Dorsolateral prefrontal cortex (tissue), 122 donors: ENCODE measurements at places on chromosomes 11 and 22.

GRCh38 chr11:18438691-18439090 is 17.0 kb upstream of the LDHAL6A start:
- no peak for DNase-seq

- no peak for DNase-seq
Measured at GRCh38 chr11:21564095-21564494, 628.8 kb upstream of the ANO5 start.

- DNase-seq = no peak
Measured at GRCh38 chr11:108734283-108734682, 69.4 kb downstream of the DDX10 start.

- DNase-seq = no peak
Measured at GRCh38 chr11:132112846-132113245, 742.4 kb downstream of the NTM start.

DNA sequence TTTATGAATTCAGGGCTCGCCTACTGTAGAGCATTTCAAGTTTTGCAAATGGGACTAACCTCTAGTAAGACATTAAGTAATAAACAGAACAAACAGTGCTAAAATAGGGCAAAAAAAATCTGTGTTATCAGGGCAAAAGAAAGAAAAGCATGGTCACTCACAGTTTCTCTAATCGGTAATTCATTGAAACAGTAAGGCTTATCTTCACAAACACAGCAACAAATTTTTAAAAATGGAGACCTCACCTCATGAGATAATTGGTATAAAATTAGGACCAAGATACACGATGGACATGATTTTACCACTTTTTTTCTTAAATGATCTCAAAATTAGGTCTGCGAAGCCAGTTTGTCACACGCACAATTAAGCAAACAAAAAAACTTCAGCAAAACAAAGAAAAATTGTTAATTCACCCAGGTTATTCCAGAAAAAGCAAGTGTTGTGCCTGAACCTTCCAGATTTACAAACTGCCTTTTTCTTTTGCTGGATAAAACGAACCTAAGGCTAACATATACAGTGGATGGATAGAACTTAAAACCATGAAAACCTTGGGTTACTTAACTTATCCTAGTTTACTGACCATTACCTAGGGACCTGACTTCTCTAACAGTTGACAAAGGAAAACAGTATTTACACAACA is 1.4 kb downstream of the TMEM123 start:
- DNase-seq = no peak
